Stimulated activated CD8-positive, alpha-beta memory T cell treated with anti-CD3 and anti-CD28 coated beads, Interleukin-15, amount 100 ng/mL, for 48 hours (primary cell): ENCODE measurements at places on chromosomes 1 and 21.

DNA sequence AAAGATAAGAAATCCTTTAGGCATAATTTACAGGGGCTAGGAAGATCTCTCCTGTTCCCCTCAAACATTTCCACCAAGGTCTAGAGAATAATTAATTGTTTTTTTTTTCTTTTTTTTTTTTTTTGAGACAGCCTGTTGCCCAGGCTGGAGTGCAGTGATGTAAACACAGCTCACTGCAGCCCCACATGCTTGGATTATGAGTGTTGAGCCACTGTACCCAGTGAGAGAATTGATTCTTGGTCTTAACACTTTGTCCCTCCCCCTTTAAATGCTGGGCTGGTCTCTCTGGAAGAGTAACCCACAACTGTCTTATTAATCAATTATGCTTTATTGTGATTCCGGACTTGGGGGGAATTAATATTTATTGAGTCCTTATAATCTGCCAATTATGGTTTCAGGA, 33.4 kb downstream of the ATF3 start:
- no peak for DNase-seq

- DNase-seq = no peak
Observed at GRCh38 chr1:246218686-246219085, 288.4 kb downstream of the SMYD3 start.

DNA sequence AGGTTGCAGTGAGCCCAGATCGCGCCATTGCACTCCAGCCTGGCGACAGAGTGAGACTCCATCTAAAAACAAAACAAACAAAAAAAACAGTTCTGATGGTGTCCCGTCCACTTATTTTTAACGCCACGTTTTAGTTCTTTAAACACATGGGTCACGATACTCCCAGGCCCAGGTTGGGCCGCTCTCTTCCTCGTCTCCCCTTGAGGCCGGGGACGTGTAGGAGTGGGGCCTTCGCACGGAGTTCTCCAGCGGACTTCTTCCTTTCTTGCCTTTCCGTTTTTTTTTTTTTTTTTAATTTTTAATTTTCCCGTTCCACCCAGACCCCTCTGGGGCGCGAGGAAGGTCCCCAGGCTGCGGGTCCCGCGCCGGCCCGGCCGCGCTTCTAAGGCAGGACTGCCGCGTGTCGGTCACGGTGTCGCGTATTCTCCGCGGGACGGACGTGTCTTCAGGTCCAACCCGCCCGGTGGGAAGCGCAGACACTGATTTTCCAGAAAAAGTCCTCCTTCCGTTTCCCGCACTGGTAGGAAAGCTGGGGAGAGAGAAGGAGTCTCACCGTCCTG, 47.5 kb upstream of the SLC19A1 start:
- no peak for DNase-seq

DNA sequence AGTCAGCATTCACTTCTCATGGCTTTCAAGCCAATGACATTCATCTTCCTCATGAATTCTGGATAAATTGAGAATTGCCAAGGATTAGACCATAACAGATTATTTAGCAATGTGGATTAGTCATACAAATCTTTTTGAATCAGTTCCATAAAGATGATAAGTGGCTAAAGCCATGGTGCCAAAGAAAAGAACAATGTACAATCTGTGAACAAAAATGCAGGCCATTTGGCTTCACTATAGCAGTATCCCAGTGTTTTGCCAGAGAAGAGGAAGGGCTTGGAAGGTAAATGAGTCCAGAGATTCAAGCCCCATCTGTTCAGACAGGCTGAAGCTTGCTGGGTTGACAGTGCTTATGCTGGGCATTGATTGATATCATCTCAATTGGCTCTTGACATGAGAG, 376.4 kb upstream of the LRRC7 start:
- no peak for DNase-seq

GRCh38 chr1:78836726-78837125, 169.8 kb downstream of the ADGRL4 start:
- no peak for DNase-seq

GRCh38 chr1:85707267-85707989, 805 bp downstream of the ZNHIT6 start:
- no peak for DNase-seq

- no peak for DNase-seq
Observed at GRCh38 chr21:41102281-41102680, 65.7 kb upstream of the BACE2 start.

DNA sequence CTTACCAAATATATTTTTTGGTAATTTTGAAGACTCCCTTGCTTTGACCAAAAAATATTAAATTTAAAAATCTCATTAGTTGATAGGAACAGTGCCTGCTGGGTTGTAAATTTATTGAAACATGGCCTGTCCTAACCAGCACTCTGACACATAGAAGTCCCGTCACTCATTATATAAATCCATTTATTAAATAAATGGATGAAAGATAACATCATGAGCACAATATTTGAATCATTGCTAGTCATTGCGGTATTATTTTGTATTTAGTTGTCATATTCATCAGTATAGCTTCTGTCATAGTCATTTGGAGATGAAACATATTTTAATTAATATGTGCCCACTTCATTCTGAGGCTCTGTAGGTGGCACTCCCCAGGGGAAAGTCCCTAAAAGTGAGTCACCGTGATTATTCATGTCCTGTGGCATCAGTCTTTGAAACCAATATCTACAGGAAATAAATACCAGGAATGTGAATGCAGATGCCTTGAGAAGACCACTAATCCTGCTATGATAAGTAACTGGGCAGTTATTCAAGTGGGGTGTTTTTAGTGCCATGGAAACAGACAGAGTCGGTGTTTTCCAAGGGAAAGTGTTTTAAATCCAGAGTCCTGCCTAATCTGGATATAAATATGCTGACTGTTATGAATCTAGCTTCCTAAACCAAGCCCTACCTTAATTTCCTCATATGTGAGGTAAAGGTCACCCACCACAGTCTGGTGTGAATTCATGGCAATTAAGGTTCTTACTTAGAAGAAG, 302.0 kb downstream of the DUSP10 start:
- peak; percentile 16 for DNase-seq

DNA sequence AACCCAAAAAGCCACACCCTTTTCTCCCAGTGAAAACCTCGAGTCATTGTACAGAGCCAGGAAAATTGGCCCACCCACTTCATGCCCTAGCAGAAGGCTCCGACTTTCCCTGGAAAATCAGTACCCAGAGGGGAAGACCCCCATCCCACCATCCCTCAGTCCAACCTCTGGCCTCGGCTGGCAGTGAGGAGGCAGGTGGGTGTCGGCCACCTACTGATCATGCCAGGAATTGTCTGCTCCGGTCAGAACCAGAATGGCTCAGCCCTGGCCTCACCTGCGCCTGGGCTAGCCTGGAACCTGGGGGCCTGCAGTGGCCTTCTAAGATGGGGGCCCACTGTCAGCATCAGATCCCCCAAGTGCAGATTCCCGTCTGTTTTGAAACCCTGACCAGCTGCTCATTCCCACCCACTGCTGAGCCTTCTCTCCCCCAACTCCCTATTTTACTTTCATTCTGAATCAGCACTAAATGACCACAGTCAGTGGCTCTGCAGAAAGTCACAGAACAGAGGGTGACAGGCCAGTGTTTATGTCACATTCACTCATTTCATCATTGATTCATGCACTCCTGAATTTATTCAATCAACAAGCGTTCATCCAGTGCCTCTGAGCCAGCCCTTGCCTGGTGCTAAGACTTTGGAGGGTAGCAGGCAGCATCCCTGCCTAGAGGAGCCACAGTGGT, 3.0 kb upstream of the S100A9 start:
- DNase-seq = no peak

GRCh38 chr1:230704830-230705229, 9.1 kb downstream of the AGT start:
- no peak for DNase-seq

DNA sequence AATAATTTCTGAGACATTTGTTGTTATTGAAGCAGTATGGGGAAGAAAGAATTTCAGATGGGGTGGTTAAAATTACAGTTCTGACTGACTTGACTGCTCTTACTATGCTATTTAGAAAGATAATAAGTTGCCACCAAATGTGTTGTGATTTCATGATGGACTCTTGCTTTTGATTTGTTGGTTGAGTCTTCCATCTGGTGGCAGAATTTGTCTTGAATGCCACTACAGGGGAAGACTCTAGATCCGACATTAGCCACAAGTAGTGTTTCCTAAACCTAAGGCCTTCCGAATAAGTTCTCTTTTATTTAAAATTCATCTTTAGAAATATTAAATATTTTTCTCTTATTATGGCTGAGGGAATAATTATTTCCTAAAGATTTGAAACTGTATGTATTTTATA, 190.9 kb upstream of the ADGRL4 start:
- DNase-seq = no peak
